ENCODE measurements at places on chromosomes 5 and 9.

- DNase-seq, result no peak
Measured at GRCh38 chr5:143016777-143017516, 246.8 kb downstream of the ARHGAP26 start.

GRCh38 chr9:133995012-133995896 is 3.1 kb upstream of the VAV2 start:
- no peak for DNase-seq

DNA sequence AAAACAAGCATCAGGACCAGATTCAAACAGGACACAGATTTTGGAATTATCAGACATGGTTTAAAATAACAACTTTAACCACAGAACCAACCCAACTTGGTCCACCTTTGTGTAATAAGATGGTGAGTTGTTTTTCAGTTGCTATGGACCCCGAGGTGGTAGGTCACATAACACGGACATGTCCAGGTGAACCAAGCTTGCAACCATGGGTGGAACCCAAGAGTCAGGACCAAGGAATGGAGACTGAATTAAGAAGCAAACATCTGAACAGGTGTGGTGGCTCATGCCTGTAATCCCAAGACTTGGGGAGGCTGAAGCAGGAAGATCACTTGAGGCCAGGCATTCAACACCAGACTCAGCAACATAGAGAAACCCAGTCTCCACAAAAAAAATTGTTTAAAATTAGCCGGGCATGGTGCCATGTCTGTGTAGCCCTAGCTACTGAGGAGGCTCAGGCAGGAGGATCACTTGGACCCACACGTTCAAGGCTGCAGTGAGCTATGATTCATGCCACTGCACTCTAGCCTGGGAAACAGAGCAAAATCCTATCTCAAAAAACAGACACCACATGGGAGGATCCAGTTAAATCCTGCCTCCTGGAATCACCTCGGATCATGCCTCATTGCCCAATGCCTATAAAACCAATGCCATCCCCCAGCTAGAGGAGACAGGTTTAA is 10.6 kb downstream of the PTBP3 start:
- DNase-seq, result no peak

GRCh38 chr5:146205499-146206202 is 2.2 kb downstream of the RBM27 start:
- no peak for DNase-seq

DNA sequence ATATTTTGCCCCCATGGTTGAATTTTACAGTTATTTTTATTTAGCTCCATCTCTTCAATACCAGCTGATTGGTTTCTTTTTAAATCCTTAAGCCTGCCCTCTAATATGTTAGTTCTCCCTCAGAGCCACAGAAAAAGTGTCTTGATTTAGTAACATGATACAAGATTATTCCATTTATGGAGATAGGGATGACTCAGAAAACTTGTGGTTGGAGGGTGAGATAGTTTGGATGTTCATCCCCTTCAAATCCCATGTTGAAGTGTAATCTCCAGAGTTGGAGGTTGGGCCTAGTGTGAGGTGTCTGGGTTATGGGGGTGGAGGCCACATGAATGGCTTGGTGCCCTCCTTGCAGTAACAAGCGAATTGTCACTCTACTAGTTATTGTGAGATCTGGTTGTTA is 115.7 kb downstream of the FBXO38 start:
- DNase-seq, result no peak

GRCh38 chr5:78768781-78769380 is 120.3 kb upstream of the LHFPL2 start:
- no peak for DNase-seq

DNA sequence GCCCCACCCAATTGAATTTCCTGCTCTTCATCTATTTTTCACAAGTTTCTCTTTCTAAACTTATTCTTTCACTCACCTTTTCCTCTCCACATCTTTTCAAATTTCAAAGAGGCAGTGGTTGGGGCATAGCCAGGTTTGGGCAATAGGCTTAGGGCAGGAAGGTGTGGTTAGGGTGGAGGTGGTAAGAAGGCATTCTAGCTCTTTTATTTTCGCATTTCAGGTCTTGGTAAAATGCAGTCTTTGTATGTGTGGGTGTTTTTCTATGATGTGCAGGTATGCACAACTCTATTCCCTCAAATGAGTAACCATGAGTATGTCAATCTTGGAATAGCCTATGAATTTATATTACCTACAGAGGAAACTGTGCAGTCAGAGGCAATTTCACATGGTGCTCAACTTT is 129.8 kb upstream of the IFNE start:
- no peak for DNase-seq

- DNase-seq, result no peak
Measured at GRCh38 chr9:124747065-124747464, 24.0 kb downstream of the NR6A1 start.

DNA sequence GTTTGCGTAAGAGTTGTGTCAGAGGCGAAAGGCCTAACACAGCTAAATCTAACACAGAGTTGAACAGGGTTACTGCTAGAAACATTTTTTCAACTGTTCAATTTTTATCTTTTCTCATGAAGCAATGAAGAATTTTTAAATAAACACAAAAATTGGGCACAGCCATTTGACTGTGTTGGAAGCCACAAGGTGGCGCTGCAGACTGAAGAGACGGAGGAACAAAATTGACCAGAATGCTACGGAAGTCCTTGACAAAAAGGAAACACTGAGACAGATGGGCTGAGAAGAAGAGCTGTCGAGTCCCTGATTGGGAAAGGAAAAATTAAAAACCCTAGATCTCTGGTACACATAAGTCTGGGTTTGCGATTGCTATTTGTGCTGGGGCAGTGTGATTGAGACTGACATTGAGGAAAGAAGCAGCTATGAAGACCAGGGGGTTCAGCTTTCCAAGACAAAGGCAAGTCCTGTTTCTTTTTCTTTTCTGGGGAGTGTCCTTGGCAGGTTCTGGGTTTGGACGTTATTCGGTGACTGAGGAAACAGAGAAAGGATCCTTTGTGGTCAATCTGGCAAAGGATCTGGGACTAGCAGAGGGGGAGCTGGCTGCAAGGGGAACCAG is at the start of gene PCDHB9:
TSS of gene PCDHB9 (plus strand) at position 265 of the 616 bp plus-strand sequence. CDS start at position 423, 158 bp downstream.
- DNase-seq, result no peak

DNA sequence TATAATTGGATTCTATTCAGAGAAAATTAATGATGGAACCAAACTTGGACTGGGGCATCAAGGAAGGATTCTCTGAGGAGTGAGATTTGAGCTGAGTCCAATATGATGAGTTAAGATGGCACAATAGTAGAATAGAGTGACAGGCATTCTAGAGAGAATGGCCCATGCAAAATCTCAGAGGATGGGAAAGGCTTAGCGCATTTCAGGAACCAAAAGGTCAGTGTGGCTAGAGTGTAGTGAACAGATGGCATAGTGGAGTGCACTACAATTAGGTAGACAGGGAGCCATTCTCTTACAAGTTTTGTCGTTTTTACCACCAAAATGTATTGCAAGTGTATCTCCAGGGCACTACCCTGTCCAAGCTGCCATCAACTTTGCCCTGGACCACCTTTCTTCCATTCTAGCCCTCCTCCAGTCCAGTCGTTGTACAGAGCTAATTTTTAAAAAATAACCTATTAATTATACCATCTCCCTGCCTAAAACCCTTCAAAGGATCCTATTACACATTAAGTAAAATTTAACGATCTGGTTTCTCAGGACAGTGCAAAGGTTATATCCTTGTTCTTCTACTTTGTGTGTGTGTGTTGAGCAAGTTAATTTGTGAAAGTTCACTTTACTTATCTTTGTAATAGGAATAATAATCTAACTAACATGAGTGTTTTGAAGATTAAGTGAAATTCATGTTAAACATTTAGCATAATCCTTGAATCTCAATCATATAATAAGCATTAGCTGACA is 211.7 kb downstream of the COMMD10 start:
- no peak for DNase-seq

DNA sequence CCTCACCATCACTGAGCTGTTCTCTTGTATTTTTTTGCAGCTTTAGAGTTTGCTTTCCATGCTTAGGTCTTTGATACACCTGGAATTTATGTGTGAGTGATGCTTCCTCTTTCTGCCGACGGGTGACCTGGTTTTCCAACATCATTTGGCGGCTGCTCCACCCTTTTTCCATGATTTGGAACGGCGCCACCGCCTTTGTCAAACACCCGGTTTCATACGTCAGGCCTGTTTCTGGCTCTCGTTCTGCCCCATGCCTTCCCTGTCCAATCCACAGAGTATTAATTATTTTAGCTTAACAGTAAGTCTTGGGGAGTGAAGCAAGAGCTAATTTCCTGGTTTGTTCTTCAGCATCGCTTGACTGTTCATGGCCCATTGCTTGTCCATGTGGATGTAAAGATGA is 30.2 kb downstream of the CACNA1B start:
- DNase-seq, result no peak
